ENCODE measurements at places on chromosomes 16 and 17. TPM values are rescaled to one million over a fixed set of nuclear protein-coding genes. Genes with fewer than 3 reads are reported as not detected.

The CSH1 gene
- not detected for total RNA-seq

The NTN1 gene
- total RNA-seq = 24.5 TPM

The EXOC7 gene
- 70.9 TPM for total RNA-seq

The AIPL1 gene
- total RNA-seq = not detected

The SLC52A1 gene
- total RNA-seq = not detected

The ZSCAN10 gene
- not detected for total RNA-seq

The HAS3 gene
- 0.30 TPM for total RNA-seq

The CDH11 gene
- 8.8 TPM for total RNA-seq

The HOXB2 gene
- total RNA-seq = 2.5 TPM

The HSD17B1 gene
- total RNA-seq = 1.4 TPM

The KIAA0513 gene
- total RNA-seq = 7.4 TPM

The PPY gene
- not detected for total RNA-seq

The FOXN1 gene
- total RNA-seq = not detected

The TBC1D3C gene
- not detected for total RNA-seq

The DNASE1L2 gene
- 0.49 TPM for total RNA-seq

The CCL11 gene
- 5.4 TPM for total RNA-seq

The KRT32 gene
- not detected for total RNA-seq

The KRTAP4-3 gene
- total RNA-seq = not detected

The CHMP6 gene
- total RNA-seq = 19.0 TPM

The TBC1D3K gene
- total RNA-seq = not detected

The MPV17L gene
- total RNA-seq = 5.2 TPM

The DERL2 gene
- total RNA-seq = 27.7 TPM

The C17orf78 gene
- not detected for total RNA-seq

The ZG16 gene
- not detected for total RNA-seq

The KCNAB3 gene
- 0.32 TPM for total RNA-seq

The CCL4 gene
- total RNA-seq = 0.92 TPM

The SOX8 gene
- 0.89 TPM for total RNA-seq

The KRT14 gene
- total RNA-seq = not detected

The KRT25 gene
- not detected for total RNA-seq

The ASGR1 gene
- 0.43 TPM for total RNA-seq

The SLC5A10 gene
- total RNA-seq = not detected

The GAS7 gene
- 90.5 TPM for total RNA-seq

The SLC35B1 gene
- total RNA-seq = 59.3 TPM

The CIITA gene
- 11.0 TPM for total RNA-seq

The DNAI2 gene
- not detected for total RNA-seq

The BAIAP3 gene
- 1.9 TPM for total RNA-seq

The CA5A gene
- not detected for total RNA-seq

The CFAP52 gene
- not detected for total RNA-seq

The LLGL1 gene
- 8.4 TPM for total RNA-seq

The KRTAP9-4 gene
- not detected for total RNA-seq

The KRTAP3-2 gene
- total RNA-seq = not detected

The FBXW10B gene
- total RNA-seq = 0.84 TPM

The ANKRD40CL gene
- total RNA-seq = not detected

The TP53TG3C gene
- 0.46 TPM for total RNA-seq

The NDUFAF8 gene
- total RNA-seq = 58.0 TPM

The MILR1 gene
- total RNA-seq = 3.8 TPM

The KRT24 gene
- total RNA-seq = not detected

The NECAB2 gene
- total RNA-seq = 1.8 TPM

The CLEC19A gene
- not detected for total RNA-seq

The CEP295NL gene
- total RNA-seq = 0.60 TPM

The HOXB3 gene
- total RNA-seq = 1.2 TPM

The NT5M gene
- total RNA-seq = 8.3 TPM

Data from Right ventricle myocardium inferior (tissue), 1 donor.